ENCODE measurements at places on chromosomes 7 and 10.

DNA sequence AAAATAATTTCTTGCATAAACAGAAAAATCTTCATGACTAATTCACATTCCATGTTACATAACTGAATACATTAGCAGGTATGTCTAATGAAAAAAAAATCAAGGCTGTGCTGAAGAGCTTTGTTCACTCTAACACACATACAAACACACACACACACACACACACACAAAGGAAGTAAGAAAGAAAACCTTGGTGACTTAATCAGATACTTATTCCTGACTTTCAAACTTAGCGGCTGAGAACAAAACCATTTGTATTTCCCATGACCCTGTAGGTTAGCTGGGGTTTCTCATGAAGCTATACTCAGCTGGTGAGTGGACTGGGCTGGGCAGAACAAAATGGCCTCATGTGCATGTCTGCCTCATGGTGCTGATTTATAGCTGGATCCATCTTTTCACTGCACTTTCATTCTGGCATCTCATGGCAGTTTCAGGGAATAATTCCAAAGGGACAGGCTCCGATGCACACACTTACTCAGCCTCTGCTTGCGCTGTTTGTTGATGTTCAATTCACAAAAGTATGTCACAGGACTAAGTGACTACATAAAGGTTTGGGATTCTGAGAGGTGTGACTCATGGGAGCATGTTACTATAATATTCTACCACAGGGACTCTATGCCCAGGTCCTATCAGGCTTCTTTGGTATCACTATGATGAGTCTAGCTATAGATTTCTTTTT is 161.2 kb downstream of the PCLO start:
- DNase-seq, result peak; percentile 68

GRCh38 chr7:69827558-69827957 is 229.3 kb downstream of the AUTS2 start:
- no peak for DNase-seq

GRCh38 chr10:119540038-119540437 is 2.5 kb downstream of the RGS10 start:
- no peak for DNase-seq

GRCh38 chr10:22824984-22825383 is 102.9 kb upstream of the ARMC3 start:
- peak; percentile 87 for DNase-seq

DNA sequence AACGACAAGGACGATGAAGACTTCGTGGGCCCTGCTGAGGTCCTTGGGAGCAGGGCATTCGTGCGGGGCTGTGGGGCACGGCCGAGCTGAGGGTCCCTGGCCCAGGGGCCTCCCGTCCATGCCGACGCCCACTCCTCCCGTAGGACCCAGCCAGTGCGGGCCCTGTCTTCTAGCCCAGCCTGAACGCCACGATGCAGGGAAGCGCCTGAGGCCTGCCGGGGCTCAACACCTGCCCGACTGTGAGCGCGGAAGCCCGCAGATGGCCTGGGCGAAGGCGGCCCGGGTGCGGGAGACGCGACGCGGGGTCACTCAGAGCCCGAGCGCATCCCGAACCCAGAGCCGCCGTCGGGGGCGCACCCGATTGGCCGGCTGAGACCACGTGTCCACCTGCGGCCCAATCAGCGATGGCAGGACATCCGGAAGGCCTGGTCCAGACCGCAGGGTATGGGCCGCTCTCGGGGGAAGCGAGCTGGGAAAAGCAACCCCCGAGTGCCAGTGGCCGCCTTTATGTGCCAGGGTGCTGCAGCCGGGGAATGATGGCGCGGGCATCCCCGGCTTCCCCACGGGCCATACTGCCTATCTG is 151.0 kb downstream of the NRF1 start:
- no peak for DNase-seq

- DNase-seq, result no peak
Measured at GRCh38 chr10:69335063-69335587, 56.8 kb downstream of the HK1 start.

GRCh38 chr7:74306004-74306729 is 17.0 kb downstream of the CLIP2 start:
- no peak for DNase-seq

Data from bronchial epithelial cell (primary cell).